ENCODE measurements at places on chromosomes 16 and 17.

- H3K4me1 ChIP-seq, result no peaks in the 10 kb centered on the region
- H3K36me3 ChIP-seq, result no peaks in the 10 kb centered on the region
- no peak overlapping the region for H3K27ac ChIP-seq
- H3K27me3 ChIP-seq, result no peaks in the 10 kb centered on the region
- DNase-seq, result no peak
Observed at GRCh38 chr17:13921841-13922776, 147.2 kb upstream of the COX10 start.

GRCh38 chr16:88454523-88454947 lies 1.5 kb downstream of the ZFPM1 start:
- H3K27me3 ChIP-seq, result no peaks in the 10 kb centered on the region
- peaks cover 45% of the 10 kb centered on the region for H3K4me1 ChIP-seq
- peak overlapping the region; percentile 83 for H3K27ac ChIP-seq

- DNase-seq, result no peak
- H3K4me3 ChIP-seq, result no peak overlapping the region
- H3K36me3 ChIP-seq, result peaks cover 47% of the 10 kb centered on the region
Observed at GRCh38 chr17:31529841-31530251, 138.4 kb downstream of the RAB11FIP4 start.

GRCh38 chr17:65278050-65278819 lies 141.1 kb downstream of the RGS9 start:
- DNase-seq, result peak; percentile 45
- no peaks in the 10 kb centered on the region for H3K36me3 ChIP-seq
- no peaks in the 10 kb centered on the region for H3K4me1 ChIP-seq
- no peak overlapping the region for H3K4me3 ChIP-seq
- no peak overlapping the region for H3K27ac ChIP-seq

GRCh38 chr16:85612191-85612800 lies 826 bp upstream of the GSE1 start:
- H3K27ac ChIP-seq, result peak overlapping the region; percentile 65
- peak overlapping the region; percentile 41 for H3K4me3 ChIP-seq
- H3K27me3 ChIP-seq, result no peaks in the 10 kb centered on the region
- no peaks in the 10 kb centered on the region for H3K36me3 ChIP-seq

DNA sequence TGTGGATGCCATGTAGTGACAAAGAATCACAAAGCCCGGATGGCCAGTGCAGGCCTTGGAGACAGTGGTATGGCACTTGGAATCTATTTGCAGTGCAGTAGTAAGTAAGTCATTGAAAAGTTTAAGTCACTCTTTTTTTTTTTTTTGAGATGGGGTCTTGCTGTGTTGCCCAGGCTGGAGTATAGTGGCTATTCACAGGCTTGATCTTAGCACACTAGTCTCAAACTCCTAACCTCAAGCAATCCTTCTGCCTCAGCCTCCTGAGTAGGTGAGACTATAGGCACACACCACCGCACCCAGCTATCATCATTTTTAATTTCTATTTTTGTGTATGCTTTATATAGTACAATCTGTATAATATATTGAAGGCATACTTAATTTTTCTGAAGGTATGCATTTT lies 4.3 kb upstream of the PLSCR3 start:
- peaks cover 13% of the 10 kb centered on the region for H3K4me1 ChIP-seq
- DNase-seq, result no peak
- H3K36me3 ChIP-seq, result no peaks in the 10 kb centered on the region
- no peak overlapping the region for H3K4me3 ChIP-seq

All from CD8-positive, alpha-beta memory T cell (primary cell).